ENCODE measurements at places on chromosomes 1 and 21. TPM values are rescaled to one million over a fixed set of nuclear protein-coding genes. Genes with fewer than 3 reads are reported as not detected.

GRCh38 chr1:161119092-161119903 lies 1.4 kb downstream of the NIT1 start:
- DNase-seq: no peak

The KRTAP19-5 gene
- not detected for total RNA-seq

GRCh38 chr1:111733992-111734341 lies 5.2 kb downstream of the INKA2 start:
- no peak for DNase-seq

GRCh38 chr21:39048574-39048973 lies 134.7 kb downstream of the PSMG1 start:
- no peak for DNase-seq

DNA sequence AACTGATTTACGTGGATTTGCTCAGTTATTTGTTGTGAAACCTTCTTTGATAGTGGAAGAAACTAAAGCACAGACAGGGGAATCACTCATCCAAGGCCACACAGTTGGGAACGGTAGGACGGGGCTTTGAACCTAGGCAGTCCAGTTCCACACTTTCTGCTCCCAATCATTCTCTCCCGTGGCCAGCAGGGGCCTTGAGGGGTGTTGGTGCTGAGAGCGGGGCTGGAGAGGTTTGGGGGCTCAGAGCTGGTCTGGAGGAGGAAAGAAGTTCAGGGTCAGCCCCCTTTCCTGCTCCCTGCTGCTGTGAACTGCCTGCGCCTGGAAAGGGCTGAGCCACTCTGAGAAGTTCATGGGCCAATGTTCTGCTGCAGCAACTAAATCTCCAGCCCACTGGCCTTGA lies 31.4 kb upstream of the ACTL8 start:
- no peak for DNase-seq

The MYBPH gene
- total RNA-seq: not detected

DNA sequence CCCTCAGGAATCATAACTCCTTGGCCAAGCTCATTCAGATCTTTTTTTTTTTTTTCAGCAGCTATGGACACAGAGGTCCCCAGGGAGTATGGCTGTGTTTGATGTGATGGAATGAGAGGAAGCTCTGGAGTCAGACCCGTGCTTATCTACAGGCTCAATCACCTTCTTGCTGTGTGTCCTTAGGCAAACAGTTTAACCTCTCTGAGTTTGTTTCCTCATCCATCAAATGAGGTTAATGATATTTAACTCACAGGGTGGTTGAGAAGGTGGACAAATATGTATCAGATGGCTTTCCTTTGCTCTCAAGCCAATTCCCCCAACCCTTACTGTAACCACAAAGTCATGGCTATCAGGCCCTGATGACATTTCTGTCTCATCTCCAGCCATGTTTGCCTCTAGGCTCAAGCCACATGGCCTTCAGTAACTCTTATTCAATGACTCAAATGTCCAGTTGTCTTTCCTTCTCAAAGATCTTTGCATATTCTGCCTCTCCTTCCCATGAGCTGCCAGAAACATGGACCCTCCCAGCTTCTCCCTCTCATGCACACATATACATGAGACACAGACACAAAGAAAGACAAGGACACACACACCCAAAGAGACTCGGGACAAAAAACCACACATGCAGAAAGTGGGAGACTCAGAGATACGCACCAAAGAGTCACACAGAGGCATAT lies 303.5 kb upstream of the KAZN start:
- DNase-seq: no peak

The KCNJ6 gene
- total RNA-seq: not detected

- DNase-seq: no peak
Measured at GRCh38 chr21:40850071-40850470, 3.1 kb upstream of the DSCAM start.

DNA sequence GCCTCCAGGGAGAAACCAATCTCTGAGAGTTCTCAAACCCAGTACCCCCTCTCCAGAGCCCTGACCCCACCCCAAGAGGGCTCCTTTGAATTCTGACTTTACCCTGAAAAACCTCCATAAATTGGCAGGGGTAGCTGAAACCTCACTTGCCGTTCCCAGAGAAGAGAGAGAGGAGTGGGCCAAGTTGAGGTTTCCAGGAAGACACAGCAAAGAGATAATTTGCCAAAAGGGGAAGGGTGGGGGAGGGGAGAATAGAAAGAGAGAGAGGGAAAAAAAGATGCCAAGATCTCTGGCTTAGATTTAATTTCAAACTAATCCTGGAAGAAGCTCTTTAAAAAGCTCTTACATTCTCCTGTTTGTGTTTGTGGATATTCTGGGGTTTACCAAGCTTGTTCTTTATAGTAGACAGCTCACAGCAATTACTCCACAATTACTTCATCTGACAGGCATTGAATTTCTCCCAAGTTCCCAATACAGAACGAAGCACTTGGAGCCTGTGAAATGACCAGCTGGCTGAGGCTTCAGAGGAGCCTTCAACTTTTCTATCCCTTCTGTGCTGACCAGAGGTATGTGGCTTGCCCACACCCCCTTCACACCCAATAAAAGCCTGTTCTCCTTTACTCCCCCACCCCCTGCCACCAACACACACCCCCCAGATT lies 1.1 kb upstream of the GRHL3 start:
- DNase-seq: no peak

DNA sequence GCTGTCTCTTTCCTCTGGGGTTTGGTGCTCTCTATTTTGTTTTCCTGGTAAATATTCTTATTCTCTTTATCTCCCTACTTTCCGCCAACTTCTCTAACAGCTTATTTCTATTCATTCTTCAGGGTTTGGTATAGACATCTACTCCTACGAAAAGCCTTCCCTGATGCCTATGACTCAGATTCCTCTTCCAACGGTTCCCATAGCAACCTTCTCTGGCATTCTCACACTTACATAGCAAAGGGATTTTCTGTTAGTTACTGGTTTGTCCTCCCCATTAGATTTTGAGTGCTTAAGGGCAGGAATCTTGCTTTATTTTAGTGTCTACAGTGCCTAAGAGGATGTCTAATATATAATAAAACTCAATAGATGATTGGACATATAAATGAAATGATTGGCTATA lies 407.6 kb upstream of the DEPDC1 start:
- no peak for DNase-seq

The LRRC40 gene
- 18.8 TPM for total RNA-seq

GRCh38 chr21:44509539-44509938 lies 30.5 kb downstream of the KRTAP10-1 start:
- no peak for DNase-seq

DNA sequence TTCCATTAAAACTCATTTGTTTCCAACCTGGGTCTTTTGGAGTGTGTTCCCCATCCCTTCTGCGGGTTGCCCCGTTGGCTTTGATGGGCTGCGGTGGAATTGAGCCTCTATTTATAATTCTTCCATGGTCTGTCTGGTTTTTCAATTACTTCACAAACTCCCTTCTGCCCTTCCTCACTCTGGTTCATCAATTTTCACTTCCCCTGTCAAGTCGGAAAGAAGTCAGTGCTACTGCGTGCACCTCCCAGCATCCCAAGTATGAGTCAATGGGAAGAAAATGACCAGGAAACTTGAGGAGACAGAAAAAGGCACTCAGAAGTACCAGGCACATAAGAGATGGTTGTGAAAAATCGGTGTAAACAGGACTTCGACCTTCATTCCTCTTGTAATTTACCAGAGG lies 126.2 kb downstream of the KAZN start:
- no peak for DNase-seq

- DNase-seq: no peak
Measured at GRCh38 chr21:16837721-16838120, 675.1 kb upstream of the CXADR start.

DNA sequence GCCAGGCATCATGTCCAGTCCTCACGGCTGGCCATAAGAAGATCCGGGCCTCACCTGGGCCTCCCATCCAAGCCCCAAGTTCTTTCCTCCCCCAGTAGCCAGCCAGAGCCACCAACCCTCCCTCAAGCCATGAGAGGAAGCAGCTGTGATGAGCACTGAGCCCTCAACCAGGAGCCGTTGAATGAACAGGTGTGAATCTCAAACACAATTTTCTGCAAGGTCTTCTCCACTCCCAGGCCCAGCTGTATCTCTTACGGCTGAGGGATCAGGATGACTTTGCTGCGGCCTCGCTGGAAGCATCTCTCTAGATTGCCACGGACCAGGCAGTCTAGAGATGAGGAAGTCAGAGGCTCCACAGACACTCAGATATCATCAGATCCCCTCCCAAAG lies 9.8 kb upstream of the CLDN14 start:
- DNase-seq: no peak

The NCF2 gene
- 7.5 TPM for total RNA-seq

DNA sequence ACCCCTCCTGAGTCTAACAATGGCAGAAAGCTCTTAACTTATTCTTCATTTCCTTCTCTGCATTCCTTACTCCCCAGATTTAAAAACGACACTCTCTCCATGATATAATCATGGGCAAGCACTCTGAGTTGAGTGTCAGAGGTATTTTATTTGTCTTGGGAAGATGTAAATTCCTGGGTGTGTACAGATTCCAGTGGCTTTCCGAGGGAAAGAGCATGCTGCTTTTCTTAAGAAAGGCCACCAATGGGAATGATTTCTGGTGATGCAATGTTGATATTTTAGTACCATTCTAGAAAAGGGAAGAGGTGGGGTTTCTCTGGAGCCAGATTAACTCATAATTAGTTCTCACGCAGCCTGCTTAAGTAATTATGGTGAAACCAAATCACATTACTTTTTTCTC lies 47.8 kb upstream of the BTG3 start:
- no peak for DNase-seq

The RHCE gene
- total RNA-seq: 0.17 TPM

DNA sequence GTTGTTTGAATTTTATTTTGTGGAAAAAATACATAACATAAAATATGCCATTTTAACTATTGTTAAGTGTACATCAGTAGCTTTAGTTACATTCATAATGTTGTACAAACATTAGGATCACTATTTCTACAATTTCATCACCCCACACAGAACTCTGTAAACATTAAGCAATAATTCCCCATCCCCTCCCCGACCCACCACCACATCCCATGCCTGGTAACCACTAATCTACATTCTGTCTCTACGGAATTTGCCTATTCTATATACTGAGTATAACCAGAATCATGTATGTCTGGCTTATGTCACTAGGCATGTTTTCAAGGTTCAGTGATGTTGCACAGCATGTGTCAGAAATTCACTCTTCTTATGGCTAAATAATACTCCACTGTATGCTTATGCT lies 47.7 kb downstream of the CDC42BPA start:
- DNase-seq: no peak

DNA sequence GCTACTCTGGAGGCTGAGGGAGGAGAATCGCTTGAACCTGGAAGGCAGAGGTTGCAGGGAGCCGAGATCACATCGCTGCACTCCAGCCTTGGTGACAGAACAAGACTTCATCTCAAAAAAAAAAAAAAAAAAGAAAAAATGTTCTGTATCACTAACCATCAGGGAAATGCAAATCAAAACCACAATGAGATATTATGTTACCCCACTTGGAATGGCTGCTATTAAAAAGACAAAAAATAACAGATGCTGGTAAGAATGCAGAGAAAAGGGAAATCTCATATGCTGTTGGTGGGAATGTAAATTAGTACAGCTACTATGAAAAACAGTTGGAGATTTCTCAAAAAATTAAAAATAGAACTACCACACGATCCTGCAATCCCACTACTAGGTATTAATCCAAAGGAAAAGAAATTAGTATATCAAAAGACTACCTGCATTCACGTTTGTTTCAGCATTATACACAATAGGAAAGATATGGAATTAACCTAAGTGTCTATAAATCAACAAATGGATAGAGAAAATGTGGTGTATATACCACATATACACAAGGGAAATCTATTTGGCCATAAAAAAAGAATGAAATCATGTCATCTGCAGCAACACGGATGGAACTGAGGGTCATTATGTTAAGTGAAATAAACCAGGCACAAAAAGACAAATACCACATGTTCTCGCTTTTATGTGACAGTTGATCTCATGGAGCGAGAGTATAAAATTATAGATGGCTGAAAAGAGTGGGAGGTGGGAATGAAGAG lies 62.6 kb downstream of the ABL2 start:
- no peak for DNase-seq

GRCh38 chr21:42562816-42563215 lies 49.2 kb downstream of the SLC37A1 start:
- DNase-seq: peak; percentile 21

- DNase-seq: no peak
Measured at GRCh38 chr21:37380349-37381323, 14.1 kb downstream of the DYRK1A start.

DNA sequence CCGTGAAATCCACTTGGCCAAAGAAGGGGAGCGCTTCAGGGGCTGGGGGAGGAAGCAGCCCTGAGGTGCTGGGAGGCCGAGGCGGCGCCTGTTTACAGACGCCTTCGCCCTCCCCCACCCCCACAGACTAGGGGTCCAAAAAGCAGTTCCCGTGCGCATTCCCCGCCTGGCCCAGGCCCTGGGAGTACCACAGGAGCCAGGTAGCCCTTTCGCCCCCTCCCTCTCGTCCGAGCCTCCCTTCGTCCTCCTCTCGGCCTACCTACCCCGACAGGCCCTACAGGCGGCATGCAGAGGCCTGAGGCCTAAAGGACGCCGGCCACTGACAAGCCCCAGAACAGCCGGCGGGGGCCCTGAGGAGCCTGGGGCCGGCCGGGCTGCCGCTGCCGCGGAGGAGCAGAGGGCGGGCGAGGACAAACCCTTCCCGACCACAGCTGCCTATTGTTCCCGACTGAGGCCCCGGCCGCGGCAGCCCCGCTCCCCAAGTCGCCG lies 522 bp downstream of the RC3H1 start:
- no peak for DNase-seq

- no peak for DNase-seq
Measured at GRCh38 chr1:59752556-59753414, 62.0 kb upstream of the HOOK1 start.

DNA sequence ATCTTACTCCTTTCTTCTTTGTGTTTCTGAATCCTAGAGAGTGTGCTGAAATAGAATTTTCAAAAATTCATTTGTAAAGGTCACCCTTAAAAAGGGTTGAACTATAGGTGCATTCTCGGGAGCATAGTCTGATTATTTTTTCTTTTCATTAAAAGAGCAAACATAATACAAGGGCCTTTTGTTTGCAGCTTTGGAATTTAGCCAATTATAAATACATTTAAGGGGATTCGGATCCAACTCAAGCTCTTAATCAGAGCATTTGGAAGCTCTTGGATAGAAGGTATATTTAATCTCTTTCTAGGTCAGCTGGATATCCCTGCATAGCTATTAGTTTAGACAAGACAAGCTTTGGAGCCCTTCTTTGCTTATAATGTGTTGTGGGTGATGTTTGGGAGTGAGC lies 321.7 kb downstream of the HHAT start:
- no peak for DNase-seq

The RAB42 gene
- total RNA-seq: 0.50 TPM

DNA sequence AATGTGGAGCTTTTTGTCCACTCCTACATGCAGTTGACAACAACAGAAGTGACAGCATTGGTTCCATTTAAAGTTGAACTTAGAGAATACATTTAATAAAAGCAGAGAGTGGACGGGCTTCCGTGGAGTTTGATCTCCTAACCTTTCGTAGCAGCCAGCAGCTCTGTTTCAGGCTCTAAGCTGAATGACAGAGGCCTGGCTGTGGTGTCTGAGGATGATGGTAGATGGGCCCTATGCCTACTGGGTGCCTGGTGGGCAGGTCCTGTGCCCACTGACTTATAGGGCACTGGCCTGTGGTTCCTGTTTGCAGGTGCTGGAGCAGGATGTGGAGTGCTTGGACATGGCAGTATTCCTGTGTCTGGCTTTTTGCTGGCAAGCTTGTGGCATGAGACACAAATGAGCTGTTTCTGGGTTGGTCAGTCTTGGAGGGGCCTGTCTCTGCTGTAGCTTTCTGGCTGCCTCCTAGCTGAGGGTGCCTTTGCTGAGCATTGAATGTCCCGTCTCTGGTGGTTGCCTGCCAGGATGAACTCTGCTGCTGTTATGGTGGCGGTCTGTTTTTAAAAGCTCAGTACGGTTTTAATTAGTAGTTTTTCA lies 54.6 kb downstream of the PRDM2 start:
- DNase-seq: no peak

The S100A8 gene
- 1.2 TPM for total RNA-seq

The TNFRSF8 gene
- total RNA-seq: 0.22 TPM

Data from activated naive CD8-positive, alpha-beta T cell treated with anti-CD3 and anti-CD28 coated beads, Interleukin-2, amount 10 ng/mL, durations not matched to agents 7 days and 5 days (primary cell).